SW480 (cell line): ENCODE measurements at places on chromosomes 12 and 14.

- DNase-seq = no peak
Observed at GRCh38 chr14:40691066-40691465, 915.6 kb upstream of the LRFN5 start.

DNA sequence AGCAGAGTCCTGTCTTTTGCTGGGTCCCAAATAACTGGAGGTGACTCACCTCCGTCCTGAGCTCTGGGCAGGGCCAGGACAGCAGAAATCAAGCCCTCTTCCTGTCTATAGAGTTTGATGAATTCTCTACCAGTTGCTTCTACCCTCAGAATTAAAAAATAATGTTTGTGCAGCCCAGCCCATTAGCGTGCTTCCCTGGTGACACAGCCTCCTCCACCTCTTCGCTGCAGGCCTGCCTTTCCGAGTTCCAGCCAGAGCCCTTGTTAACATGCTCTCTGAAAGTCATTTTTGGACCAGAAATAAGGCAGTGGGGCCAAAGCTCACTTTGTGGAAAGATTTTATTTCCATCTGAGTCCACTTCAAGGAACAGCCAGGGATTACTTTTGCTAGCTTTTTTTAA lies 94.0 kb downstream of the TBX5 start:
- no peak for DNase-seq

DNA sequence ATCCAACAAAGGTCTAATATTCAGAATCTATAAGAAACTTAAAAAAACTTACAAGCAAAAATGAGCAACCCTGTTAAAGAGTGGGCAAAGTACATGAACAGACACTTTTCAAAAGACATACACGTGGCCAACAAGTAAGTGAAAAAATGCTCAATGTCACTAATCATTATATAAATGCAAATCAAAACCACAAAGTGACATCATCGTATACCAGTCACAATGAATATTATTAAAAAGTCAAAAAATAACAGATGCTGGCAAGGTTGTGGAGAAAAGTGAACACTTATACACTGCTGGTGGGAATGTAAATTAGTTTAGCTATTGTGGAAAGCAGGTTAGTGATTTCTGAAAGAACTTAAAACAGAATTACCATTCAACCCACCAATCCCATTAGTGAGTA lies 199.1 kb downstream of the SNAPC1 start:
- no peak for DNase-seq

- no peak for DNase-seq
Observed at GRCh38 chr14:105495101-105495989, 4.3 kb downstream of the TEDC1 start.

DNA sequence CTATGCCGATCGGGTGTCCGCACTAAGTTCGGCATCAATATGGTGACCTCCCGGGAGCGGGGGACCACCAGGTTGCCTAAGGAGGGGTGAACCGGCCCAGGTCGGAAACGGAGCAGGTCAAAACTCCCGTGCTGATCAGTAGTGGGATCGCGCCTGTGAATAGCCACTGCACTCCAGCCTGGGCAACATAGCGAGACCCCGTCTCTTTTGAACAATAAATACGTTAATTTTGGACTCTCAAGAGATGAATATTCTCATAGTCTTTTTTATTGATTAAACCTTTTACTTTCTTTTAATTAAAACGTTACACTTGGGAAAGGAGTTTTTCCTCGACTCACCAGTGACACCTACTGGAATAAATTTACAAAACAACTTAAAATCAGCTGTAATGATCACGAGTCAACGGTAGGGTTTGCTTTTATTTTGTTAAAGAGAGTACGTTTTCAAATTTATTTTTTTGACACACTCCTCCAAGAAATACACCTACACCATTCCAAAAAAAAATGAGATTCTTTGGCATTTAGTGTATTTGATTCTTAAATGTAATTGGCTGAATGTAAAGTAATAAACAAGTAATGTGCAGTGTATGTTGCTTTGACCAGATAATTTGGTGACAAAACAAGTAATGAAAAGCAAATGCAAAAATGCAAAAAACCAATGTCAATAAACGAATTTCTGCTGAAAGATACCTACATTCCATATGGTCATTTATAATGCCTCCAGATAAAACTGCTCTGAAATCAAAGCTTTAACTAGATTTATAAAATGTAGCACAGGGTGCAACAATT lies 687 bp upstream of the RPS29 start:
- peak; percentile 75 for DNase-seq

GRCh38 chr14:99673305-99674063 lies 10.6 kb upstream of the CYP46A1 start:
- no peak for DNase-seq

DNA sequence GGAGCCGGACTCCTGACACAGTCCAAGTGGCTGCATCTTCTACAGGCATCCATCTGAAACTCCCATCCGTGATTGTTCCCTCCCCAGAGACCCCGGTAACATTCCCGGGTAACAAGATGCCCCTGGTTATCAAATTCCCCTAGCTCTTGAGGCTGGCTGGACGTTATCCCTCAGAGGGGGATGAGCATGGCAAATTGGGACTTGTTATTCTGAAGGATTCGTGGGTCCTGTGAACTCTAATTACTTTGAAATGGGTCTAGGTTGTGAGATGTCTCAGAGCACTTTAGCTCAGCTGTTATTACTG lies 642 bp upstream of the PAN2 start:
- DNase-seq = no peak

GRCh38 chr14:23926543-23926942 lies 27.0 kb upstream of the DHRS4 start:
- no peak for DNase-seq

GRCh38 chr12:62296001-62296400 lies 35.8 kb downstream of the USP15 start:
- no peak for DNase-seq

- no peak for DNase-seq
Observed at GRCh38 chr12:51862947-51863346, 14.4 kb upstream of the FIGNL2 start.

GRCh38 chr14:67515386-67516079 lies 17.6 kb upstream of the PLEKHH1 start:
- DNase-seq = peak; percentile 37

- DNase-seq = no peak
Observed at GRCh38 chr12:3493859-3494176, 2.8 kb downstream of the PRMT8 start.

DNA sequence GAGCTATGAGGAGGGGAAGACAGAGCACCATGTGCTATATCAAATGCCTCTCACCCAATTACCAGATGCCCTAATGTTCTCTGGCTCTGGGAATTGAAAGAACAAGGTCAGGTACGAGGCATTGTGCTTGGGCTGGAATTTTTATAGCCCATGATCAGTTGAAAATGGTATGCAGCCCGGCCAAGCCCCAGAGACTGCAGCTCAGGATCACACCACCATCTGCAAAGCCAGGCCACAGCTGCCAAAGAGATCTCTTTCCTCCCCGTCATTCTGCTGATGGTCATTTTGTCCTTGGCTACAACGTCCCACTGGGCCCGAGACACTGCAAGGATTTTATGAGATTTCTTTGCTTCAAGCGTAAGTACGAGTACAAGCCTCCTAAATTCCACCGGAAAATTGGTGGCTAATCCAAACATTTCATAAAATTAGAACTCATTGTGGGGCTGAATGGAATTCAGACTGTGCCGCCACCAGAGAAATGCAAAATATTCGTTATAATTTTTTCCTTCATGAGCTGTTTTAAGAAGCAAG lies 15.1 kb downstream of the NUAK1 start:
- DNase-seq = peak; percentile 77

DNA sequence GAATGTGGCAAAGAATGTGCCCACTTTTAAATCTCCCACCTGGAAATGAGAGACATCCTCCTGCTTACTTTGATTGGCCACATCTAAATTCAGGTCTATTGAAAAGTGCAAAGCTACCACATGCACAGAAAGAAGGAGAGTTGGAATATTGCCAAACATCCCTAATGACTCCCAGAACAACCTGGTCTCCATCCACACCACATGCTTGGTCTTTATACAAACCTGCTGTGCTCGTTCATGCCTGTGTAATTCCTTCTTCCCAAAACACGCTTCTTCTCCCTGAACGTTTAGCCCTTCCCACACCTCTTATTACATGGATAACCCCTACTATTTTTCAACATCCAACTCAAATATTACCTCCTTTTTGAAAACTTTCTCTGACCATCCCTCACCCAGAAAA lies 66.2 kb upstream of the BCL2L14 start:
- DNase-seq = no peak

GRCh38 chr12:67669217-67669933 lies 20.8 kb downstream of the DYRK2 start:
- no peak for DNase-seq

DNA sequence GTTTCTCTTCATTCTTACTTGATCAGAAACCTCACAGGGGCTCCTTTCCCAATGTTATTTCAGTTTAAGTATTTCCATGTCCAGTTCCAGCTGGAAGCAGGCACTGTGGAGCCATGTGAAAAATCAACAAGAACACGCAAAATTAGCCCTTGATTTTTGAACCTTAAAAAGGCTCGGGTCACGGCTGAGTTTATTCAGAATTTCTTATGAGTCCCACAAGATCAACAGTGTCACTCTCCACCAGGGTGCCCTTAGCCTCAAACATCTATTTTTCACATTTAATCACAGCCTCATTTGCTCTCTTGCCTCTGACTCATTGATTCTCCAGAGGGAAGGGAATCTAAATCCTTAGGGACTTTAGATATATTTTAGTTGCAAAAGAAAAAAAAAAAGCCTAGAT lies 157.7 kb upstream of the AVPR1A start:
- DNase-seq = no peak

- peak; percentile 74 for DNase-seq
Observed at GRCh38 chr12:11879306-11879705, 191.4 kb upstream of the BCL2L14 start.

GRCh38 chr14:102517392-102518062 lies 8.0 kb upstream of the ANKRD9 start:
- DNase-seq = no peak

GRCh38 chr12:4388032-4388431 lies 8.5 kb upstream of the FGF23 start:
- DNase-seq = no peak

- no peak for DNase-seq
Observed at GRCh38 chr14:59347915-59348314, 117.3 kb downstream of the GPR135 start.

DNA sequence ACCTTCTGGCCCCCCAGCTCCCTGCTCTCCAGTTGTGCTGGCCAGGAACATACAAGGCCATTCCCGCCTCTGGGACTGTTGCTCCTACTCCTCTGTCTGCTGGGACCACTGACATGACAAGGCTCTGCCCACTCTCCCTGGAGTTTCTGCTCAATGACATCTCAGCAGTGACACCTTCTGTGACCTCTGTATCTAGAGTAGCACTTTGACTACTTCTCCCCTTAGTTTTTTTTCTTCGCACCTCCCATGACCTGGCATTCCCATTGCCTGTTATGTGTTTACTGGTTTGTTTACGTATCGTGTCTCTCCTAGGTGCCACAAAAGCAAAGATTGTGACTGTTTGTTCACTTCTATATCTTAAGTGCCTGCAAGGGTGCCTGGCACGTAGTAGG lies 40.1 kb upstream of the TMEM263 start:
- no peak for DNase-seq

DNA sequence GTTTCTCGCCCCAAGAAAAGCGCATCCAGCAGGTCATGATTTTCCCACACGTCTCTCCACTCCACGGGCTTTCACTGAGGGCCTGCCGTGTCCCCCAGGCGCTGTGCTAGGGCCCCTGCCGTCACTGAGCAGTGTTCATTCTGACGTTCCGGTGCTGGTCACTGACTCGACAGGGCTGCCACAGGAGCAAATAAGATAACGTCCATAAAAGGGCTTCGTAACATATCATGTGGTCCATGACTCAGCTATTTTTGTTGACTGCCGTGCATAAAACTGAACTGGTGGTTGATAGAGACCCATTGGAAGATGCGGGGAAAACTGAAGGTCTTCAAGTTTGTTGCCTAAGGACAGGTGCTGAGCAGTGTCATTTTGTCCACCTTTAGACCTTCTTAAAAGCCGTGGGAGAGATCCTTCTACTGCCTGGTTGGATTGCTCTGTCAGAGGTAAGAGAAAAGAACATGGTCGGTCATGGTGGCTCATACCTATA lies 46.3 kb downstream of the ADGRD1 start:
- no peak for DNase-seq

- DNase-seq = no peak
Observed at GRCh38 chr12:115268451-115268850, 584.5 kb upstream of the TBX3 start.
